Activated CD8-positive, alpha-beta memory T cell treated with anti-CD3 and anti-CD28 coated beads, Interleukin-2, amount 50 U/mL, for 48 hours (primary cell): ENCODE measurements at places on chromosomes 16 and 17.
A peak's percentile ranks its signal among the peaks of the same experiment; 100 is the strongest.

DNA sequence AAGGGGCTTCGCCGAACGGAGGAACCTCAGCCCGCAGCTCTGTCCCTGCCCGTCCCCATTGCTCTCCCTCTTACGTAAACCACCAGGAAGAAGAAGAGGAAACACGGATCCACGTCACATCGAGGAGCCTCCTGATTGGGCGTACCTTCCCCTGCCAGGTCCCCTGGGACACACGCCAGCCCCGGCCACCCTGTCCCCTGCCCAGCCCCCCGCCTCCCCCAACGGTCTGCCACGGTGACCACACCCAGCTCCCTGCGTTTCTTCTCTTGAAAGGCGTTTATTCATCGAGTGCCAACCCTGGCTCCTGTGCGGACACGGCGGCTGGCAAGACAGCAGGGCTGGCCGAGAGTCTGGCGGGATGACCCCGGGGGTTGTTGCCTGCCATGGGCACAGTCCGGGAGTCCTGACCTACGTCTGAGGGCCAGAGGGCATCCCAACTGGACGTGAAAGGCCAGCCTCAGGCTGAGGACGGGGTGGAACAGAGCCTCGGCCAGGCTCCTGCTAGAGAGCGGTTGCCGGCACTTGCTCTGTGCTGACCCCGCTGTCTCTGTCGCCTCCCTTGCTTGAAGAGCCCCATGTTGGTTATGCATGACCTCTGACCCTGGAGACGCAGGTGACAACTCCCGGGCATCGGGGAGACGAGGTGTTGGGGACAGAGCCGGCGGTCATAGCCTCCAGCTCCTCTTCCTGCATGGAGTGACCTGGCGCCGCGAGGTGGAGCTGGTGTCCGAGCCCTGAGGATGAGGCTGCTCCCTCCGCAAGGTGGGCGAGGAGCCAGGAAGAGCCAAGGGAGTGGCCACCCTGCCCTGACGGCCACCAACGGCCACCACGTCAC, 40.5 kb upstream of the ACSF3 start:
- DNase-seq: no peak

GRCh38 chr17:82299452-82299851, 18.0 kb downstream of the CD7 start:
- peak; percentile 75 for DNase-seq

GRCh38 chr17:42225646-42226045, 31.4 kb upstream of the GHDC start:
- no peak for DNase-seq

DNA sequence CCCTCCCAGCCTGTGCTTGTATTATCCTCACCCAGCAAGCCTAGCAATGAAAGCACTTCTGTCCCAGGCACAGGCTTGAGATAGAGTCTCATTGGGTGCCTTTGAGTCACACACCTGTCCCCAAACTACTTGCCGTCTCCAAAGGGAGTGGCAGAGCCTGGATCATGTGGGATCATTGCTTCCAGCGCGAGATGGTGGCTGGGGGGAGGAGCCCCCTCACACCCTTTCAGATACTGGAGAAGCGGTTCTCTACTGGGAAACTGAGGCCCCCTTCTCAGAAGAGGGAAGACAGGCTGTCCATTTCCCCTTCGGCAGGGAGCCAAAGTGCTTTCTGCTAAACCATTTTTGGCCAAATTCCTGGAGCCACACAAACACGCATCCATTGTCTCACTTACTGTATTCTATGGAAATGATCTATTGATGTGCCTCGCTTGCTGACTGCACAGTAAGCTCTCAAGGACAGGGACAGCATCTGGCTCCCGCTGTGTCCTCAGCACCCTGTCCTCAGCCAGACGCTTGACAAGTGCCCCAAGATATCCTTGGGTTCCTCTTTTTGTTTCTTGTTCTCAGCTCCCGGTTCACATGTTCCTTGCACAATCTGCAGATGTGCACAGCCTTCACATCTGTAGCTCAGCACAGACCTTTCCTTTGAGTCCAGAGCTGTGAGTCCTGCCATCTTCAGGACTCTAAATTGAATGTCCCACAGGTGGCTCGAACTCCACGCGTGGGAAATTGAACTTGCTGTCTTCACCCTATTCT, 26.0 kb upstream of the DLX3 start:
- DNase-seq: peak; percentile 38

GRCh38 chr16:4884209-4884608, 36.9 kb downstream of the UBN1 start:
- DNase-seq: no peak

GRCh38 chr16:56989988-56990387, 631 bp downstream of the NLRC5 start:
- no peak for DNase-seq

DNA sequence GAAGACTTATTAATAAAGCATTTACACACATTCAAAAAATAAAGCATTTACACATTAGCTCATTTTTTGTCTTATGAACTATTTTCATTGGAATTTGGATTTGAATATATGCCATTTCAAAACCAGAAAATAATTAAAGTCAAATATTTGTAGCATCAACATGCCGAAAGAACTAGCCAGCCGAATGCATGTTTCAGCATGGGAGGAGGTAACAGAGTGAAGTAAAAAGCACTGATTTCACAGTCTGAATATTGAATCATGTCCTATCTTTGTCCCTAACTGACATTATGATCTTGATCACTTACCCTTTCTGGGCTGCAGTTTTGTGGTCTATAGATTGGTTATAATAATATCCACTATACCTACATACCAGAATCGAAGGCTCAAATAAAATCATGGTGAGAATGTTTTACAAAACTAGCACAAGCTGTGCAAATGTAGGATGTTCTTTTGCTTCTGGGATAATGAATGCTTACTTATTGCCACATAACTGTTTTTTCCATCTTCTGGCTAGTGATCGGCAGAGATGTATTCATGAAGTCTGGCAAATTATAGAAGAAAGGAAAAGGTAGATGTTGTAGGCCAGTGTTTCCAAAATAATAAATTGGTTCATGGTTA, 84.7 kb downstream of the TUBD1 start:
- no peak for DNase-seq

DNA sequence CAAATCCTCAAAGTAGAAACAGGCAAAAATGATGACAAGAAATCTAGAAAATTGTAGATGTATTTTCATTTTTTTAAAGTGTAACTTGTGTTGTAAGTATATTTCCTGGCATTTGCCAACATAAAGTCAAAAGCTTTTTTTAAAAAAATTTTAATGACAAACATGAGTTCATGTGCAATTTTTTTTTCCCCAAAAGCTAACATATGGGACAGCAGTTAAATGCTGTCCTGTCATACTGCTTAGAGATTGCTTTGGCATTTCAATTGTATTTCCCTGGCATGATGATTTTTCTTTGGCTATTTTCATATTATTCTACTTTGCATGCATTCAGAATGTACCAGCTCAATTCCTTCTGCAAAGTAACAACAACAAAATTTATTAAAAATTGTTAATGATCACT, 24.5 kb upstream of the CPPED1 start:
- no peak for DNase-seq

- DNase-seq: peak; percentile 73
Observed at GRCh38 chr17:64599187-64599676, 62.9 kb downstream of the SMURF2 start.

DNA sequence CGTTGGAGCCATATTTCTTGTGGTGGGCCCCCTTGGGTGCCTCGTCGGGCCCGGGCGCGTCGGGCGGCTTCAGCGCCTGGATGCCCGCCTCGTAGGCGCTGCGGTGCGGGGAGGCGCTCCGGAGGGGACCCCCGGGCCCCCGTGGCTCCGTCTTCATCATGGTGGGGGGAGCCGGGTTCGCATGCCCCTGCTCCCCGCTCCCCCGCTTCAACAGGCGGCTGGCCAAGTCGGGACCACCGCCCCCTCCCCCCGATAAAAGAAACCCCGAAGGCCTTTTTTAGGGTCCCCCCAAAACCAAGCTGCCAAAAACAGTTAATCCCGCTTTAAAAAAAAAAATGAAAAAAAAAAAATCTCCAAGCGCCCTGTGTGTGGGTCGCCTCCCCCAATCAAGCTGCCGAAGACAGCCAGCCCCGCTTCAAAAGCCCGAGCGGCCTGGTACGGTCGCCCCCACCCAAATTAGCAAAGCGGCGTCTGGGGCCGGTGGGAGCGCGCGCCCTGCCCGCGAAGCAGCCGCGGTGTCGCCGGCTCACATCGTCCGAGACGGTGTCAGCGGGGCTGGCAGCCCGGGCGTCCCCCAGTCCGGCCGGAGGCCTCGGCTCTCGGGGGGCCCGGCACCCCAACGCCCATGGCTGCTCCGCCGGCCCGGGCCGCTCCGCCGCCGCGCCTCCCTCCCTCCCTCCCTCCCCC, at the start of gene PPP1R9B:
TSS of gene PPP1R9B (minus strand) at position 324 of the 687 bp plus-strand sequence. CDS start at position 160, 164 bp downstream.
- DNase-seq: no peak

- peak; percentile 80 for DNase-seq
Observed at GRCh38 chr17:81322271-81323082, 27.4 kb upstream of the SLC38A10 start.

- DNase-seq: no peak
Observed at GRCh38 chr16:11848842-11849241, 2.5 kb downstream of the RSL1D1 start.

GRCh38 chr16:22898874-22899348, 84.9 kb downstream of the HS3ST2 start:
- DNase-seq: peak; percentile 85

DNA sequence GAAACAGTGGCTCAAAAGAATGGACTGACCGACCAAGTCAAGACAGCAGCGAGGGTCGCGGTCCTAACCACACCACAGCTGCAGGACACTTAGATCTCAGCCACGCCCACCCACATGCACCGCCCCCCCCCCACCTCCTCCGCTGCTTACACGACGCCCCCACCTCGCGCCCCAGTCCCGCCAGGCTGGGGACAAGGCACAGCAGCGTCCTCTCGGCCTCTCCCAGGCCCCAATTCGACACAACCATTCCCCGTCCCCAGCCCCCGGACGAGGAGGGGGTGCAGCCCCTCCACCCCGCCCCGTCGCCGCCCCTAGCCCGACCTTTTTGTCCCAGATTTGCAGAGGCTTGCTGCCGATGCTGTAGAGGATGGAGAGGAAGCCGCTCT, 477 bp downstream of the CFAP20 start:
- no peak for DNase-seq

GRCh38 chr17:6536053-6536452, 20.3 kb downstream of the PITPNM3 start:
- peak; percentile 17 for DNase-seq

GRCh38 chr16:79076047-79076767, 524.3 kb downstream of the MAF start:
- DNase-seq: peak; percentile 74

DNA sequence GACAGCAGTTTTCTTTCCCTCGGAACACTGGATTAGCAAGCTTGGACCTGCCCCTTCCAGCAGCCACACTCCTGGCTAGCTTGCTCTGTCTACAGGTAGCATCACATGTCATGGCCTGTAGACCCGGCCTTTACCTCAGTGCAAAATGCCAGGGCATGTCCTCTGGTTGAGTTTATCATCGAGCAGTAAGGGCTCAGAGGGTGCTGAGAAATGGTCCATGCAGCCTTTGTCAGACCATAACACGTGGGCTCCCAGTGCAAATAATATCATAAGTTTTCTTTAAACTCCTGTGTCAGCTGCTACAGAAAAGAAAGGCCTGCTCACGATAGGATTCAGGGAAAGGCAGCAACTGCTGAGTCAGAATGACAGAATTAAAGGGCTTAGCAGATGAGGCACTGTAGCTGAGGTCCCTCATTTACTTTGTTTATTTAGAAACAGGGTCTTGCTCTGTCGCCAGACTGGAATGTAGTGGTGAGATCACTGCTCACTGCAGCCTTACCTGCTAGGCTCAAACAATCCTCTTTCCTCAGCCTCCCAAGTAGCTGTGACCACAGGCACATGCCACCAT, 8.0 kb upstream of the GNA13 start:
- no peak for DNase-seq

GRCh38 chr16:15970202-15970601, 20.8 kb downstream of the ABCC1 start:
- no peak for DNase-seq

DNA sequence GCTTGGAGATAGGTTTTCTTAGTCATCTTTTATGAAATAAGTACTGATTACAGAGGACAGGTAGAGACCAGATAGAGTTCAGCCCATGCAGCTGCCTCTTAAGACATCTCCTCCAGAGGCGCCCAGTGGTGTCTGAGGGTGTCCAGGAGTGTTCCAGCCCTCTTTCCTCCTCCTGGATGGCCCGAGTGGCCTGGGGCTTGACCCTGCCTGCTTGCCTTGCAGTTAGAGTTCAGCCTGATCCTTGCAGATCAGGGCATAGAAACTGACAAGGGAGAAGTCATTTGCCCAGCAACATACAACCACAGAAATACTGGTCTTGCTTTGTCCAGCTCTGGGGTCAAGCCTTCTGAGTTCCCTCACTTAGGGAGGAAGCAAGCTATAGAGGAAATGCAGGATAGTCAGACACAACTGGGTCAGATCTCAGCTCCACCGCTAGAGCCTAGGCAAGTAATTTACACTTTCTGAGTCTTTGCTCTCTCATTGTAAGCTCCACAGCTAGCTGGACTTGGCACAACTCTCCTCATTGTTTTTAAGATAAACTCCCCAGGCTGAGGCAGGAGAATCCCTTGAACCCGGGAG, 3.6 kb upstream of the CCL1 start:
- DNase-seq: no peak

DNA sequence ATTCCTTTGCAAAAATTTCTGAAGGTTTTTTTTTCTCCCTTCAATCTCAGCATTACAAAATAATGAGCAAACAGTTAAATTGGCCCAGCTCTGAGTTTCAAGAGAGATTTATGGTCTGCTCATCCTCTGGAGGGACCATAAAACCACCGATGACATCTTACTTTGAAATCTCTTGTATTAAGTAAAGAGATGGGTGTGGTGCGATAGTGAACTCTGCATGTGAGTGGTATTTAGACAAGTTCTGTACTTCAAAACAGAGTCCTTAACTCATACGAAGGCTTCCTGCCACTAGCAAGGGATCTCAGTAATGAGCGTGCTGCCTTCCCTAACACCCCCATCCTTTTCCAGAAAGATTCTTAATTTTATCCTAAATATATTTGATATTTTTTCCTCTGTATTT, 2.1 kb downstream of the FAM20A start:
- DNase-seq: no peak

DNA sequence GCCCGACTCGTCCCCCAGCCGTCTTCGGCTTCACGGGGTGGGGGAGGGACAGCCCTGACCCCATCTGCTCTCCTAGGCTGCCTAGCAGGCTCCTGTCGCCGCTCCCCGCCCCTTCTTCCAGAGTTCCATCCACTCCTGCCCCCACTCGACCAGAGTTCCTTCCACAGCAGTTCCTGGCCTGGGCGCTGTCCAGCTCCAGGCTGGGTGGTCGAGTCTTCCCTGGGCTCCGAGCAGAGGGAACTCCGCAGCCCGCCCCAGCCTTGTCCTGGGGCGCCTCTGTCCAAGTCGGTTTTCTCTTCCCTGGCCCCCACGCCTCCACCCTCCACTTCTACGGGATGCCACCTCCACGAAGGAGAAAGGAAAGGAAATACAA, 1.4 kb downstream of the PYY start:
- no peak for DNase-seq
